ENCODE measurements at places on chromosomes 11 and 22. TPM values are rescaled to one million over a fixed set of nuclear protein-coding genes. Genes with fewer than 3 reads are reported as not detected.

The CDCA5 gene
- total RNA-seq: 32.4 TPM

The P2RY2 gene
- 0.57 TPM for total RNA-seq

The ENTHD1 gene
- not detected for total RNA-seq

The PRRG4 gene
- total RNA-seq: not detected

The DERL3 gene
- 0.43 TPM for total RNA-seq

The PRCP gene
- total RNA-seq: 22.8 TPM

The ZP1 gene
- total RNA-seq: 0.14 TPM

The THOC5 gene
- total RNA-seq: 93.0 TPM

The EFCAB6 gene
- 1.1 TPM for total RNA-seq

The SPI1 gene
- 0.29 TPM for total RNA-seq

The OR51E1 gene
- not detected for total RNA-seq

The MIAT gene
- total RNA-seq: 1.1 TPM

The HIC2 gene
- total RNA-seq: 2.8 TPM

The CHADL gene
- total RNA-seq: 1.1 TPM

The SLC7A4 gene
- total RNA-seq: 0.14 TPM

The OR6M1 gene
- not detected for total RNA-seq

The TEX12 gene
- total RNA-seq: not detected

The IRAG1 gene
- total RNA-seq: 19.2 TPM

The GAL3ST3 gene
- not detected for total RNA-seq

The FGF19 gene
- not detected for total RNA-seq

The MOV10L1 gene
- 5.7 TPM for total RNA-seq

The LMNTD2 gene
- 0.29 TPM for total RNA-seq

The PDGFB gene
- total RNA-seq: 2.6 TPM

The GDPD4 gene
- 0.44 TPM for total RNA-seq

The DUSP8 gene
- 0.14 TPM for total RNA-seq

The ARHGAP8 gene
- under 0.01 TPM for total RNA-seq

The SLC22A9 gene
- total RNA-seq: not detected

The APOL3 gene
- 11.6 TPM for total RNA-seq

The TSPAN32 gene
- total RNA-seq: not detected

The MCHR1 gene
- 0.29 TPM for total RNA-seq

The CCDC73 gene
- total RNA-seq: not detected

The KCNK7 gene
- not detected for total RNA-seq

The THY1 gene
- total RNA-seq: 104 TPM

The GAL gene
- 0.72 TPM for total RNA-seq

The TCF20 gene
- 39.7 TPM for total RNA-seq

The APOA1 gene
- total RNA-seq: not detected

The TRPM5 gene
- not detected for total RNA-seq

The HEPN1 gene
- total RNA-seq: not detected

The C11orf16 gene
- total RNA-seq: not detected

The C11orf21 gene
- not detected for total RNA-seq

The LDHAL6A gene
- not detected for total RNA-seq

The CLNS1A gene
- total RNA-seq: 83.9 TPM

The TRIM21 gene
- total RNA-seq: 15.8 TPM
